ENCODE measurements at places on chromosomes 13 and 19.

DNA sequence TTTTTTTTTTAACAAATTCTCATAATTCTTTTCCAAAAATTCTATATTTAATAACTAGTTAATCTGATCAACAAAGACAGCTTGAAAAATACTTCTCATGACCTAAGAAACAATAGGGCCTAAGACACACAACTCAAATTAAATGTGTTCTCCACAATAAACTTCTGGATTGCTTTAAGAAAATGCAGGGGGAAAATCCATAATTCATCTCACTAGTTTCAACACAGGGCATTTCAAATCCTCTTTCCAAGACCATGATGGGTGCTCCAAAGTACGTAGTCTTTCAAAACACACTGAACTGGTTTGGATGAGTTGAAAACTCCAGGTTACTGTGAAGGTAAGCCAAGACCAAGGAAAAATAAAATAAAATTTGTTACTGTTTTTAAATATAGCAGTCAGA is 62.6 kb downstream of the DCLK1 start:
- no peak for DNase-seq

GRCh38 chr19:19181488-19181998 is 10.4 kb downstream of the BORCS8 start:
- DNase-seq = peak; percentile 97

GRCh38 chr13:28575200-28575599 is 80.3 kb upstream of the FLT1 start:
- DNase-seq = no peak

GRCh38 chr13:35995136-35995535 is 136.0 kb downstream of the DCLK1 start:
- peak; percentile 20 for DNase-seq

DNA sequence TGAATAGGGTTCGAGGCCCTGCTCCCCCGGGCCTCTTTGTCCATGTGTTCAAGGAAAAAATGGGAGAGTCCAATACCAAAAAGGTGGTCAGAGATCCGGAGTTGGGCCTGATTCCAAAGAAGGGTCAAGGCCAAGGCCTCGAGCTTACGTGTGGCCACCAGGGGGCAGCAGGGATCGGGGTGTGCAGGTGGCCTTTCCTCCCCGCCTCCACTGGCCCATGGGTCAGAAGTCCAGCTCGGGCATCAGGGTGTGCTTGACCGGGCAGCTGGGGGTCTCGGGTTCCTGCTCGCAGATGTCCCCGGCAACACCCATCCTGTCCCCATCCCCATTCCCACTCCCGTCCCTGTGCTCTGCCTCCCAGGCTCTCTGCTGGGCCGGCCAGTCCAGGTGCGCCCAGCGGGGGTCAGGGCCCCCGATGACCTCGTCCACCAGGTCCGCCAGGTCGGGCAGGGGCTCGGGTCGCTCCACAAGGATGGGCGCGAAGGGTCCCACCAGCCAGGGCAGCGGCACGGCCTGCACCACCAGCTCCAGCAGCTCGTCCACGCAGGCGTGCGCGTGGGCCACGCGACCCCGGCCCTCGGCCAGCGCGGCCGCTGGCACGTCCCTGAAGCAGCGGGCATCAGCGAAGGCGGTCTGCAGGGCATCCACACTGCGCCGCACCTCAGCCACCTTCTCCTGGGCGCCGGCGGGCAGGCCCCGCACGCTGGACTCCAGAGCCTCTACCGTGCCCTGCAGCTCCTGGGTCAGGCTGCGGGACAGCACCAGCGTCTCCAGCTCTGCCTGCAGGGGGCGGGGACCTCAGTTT is 5.2 kb upstream of the PLIN4 start:
- no peak for DNase-seq

GRCh38 chr19:6987850-6988249 is 33.4 kb downstream of the MBD3L2B start:
- peak; percentile 97 for DNase-seq

DNA sequence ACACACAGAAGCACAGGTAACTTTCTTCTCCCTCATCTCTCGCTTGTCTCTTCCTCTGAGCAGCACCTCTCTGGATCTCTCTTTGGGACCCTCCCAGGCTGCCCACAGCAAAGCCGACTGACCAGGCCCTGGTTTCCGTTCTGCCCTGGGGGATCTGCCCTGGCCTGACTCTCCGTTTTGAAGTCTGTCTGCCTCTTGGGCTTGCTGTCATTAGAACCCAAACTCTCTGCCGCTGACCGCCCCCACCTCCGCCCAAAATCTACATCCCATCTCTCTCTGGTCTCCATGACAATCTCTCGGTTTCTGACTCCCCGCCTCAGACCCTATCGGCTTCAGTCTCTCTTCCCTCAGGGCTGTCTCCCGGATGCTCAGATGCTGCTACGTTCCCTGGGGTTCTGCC is 6.9 kb downstream of the KCNC3 start:
- no peak for DNase-seq

DNA sequence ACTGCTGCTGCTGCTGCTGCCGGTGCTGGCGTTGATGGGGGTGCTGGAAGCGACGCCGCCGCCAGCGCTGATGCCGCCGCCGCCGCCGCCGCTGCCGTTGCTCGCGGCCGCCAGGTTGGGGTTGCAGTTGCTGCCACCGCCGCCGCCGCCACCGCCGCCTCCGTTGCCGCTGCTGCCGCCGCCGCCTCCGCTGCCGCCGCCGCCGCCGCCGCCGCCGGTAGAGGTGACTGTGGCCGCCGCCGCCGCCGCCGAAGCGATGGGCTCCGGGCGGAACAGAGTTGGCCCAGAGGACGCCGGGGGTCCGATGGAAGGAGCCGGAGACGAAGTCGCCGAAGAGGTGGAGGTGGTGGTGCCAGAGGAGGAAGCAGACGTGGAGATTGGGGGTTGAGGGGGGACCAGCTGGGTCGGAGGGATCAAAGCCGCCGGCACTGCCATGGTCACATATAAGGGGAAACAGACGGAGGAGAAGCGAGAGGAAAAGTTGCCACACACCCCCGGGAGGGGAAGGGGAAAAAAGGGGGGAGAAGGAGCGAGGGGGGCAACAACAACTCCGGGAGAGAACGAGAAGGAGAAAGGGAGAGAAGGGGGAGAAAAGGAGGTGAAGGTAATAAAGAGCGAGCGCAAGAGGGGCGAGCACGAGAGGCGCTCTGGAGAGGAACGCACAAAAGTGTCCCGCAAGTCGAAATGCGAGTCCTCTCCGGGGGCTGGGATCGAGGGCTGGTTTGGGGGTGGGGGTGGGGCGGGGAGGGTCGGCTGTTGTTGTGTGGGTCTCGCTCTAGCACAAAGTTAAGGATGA is 471 bp downstream of the DACH1 start:
- DNase-seq = no peak

- DNase-seq = no peak
Observed at GRCh38 chr13:27264648-27265047, 6.0 kb upstream of the RASL11A start.

DNA sequence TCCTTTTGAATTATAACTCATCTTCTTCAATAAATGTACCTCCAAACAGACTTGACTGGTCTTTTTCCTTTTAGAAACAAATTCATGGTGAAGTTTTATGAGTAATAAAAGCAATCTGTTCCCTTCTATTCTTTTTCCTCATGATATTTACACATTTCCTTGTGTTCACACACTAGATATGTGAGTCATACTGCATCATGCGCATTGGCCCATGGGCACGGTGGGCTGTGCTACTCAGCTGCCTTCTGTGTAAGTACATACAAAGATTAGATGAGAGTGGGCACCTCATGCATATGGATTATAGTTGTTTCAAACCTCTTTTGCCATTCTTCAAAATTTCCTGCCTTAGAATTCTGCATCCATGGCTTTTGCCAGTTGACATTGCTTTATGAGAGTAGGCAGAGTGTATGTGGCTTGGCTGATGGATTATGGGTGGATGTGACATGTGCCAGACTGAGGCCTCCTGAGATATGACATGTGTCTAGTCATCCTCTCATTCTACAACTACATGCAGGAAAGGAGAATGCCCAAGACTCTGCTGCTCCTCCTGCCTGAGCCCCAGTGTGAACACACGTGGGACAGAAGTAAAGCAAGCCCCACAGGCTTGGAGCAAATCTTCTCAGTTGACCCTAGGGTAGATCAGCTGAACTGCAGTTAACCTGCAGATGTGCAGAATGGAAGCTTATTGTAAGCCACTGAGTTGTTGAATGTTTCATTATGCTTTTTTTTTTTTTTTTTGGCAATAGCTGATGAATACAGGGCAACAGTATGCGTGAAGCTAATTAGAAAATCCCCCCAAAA is 109.9 kb downstream of the RBM26 start:
- no peak for DNase-seq

DNA sequence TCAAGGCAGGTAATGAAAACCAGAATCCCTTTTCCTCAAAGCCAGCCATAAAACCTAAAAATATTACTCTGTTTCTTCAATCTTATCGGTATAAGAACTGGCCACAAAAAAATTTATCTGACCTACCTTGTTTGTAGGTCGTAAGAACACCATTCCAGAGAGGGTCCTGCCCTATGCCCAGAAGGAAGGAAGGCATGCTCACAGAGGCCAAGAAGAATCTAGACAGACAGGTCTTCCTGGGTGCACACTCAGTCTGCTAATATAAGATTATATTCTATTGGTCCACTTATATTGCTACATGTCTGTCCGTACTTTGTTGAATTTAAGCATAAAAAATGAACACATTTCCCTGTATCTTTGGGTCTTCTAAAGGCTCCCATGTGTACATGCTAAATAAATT is 2136.1 kb upstream of the PCDH20 start:
- DNase-seq = no peak

DNA sequence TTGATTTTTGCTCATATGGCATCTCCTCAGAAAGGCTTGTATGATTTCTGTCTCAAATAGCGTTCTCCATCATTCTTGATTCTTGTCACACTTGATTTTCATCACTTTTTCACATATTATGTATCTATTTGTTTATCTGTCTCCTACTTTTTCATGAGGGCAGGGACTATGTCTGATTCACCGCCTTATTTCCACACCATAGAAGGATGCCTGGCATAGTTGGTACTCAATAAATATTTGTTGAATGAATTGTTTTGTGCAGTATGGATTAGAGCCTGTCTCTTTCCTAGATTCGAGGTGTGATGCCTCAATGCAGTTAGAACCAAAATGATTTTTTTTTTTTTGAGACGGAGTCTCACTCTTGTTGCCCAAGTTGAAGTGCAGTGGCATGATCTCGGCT is 12.1 kb downstream of the SAE1 start:
- no peak for DNase-seq

GRCh38 chr19:37655689-37656371 is 565 bp upstream of the ZFP30 start:
- DNase-seq = no peak

- no peak for DNase-seq
Observed at GRCh38 chr13:66378894-66379293, 851.2 kb downstream of the PCDH9 start.

- no peak for DNase-seq
Observed at GRCh38 chr19:54218259-54218658, 4.5 kb downstream of the LILRB3 start.

- peak; percentile 39 for DNase-seq
Observed at GRCh38 chr13:97855570-97856303, 97.7 kb upstream of the IPO5 start.

DNA sequence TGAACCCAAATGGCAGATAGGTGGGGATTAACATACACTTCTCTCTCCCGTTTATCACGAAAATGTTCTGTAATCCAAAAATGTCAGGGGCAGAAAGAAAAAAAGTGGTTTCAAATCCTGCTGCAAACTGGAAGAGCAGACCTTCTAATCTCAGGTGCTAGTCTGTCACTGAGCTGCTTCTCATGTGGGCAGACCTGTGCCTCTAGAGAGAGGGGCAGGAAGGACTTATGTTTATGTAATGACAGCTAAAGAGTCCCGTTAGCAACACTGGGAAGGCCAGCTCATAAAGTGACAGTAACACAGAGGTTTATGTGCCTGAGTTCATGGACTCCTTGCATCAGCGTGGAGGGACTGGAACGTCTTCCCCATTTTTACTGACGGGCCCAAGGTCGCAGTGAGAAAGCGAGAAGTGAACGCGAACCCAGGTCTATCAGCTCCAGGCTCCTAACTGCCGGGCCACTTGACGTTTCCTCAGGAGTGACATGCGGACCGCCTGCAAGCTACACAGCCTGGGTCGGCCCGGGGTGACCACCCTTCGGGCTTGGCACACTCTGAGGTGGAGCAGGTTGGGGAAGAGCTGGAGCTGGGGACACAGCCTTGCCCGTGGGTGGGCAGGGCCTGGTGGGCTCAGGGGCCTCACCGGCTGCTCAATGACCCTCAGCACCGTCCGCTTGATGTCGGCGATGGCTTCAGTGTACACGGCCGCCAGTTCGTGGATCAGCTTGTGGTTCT is 9.6 kb upstream of the RSPH6A start:
- no peak for DNase-seq

GRCh38 chr13:92510416-92510815 is 716.2 kb upstream of the GPC6 start:
- no peak for DNase-seq

All from MV-4-11 (cell line).